ENCODE measurements at places on chromosomes 3 and 15. TPM values are rescaled to one million over a fixed set of nuclear protein-coding genes. Genes with fewer than 3 reads are reported as not detected.

Gene MTHFS
- 5.6 TPM for total RNA-seq

GRCh38 chr15:39304201-39304841 is 276.6 kb upstream of the THBS1 start:
- H3K36me3 ChIP-seq, result no peaks in the 10 kb centered on the region
- H3K27me3 ChIP-seq, result no peaks in the 10 kb centered on the region
- no peak overlapping the region for H3K27ac ChIP-seq
- H3K4me1 ChIP-seq, result no peaks in the 10 kb centered on the region
- DNase-seq, result no peak
- no peak overlapping the region for H3K4me3 ChIP-seq

Gene AGTR1
- total RNA-seq, result 1.2 TPM

- no peaks in the 10 kb centered on the region for H3K27me3 ChIP-seq
- H3K4me3 ChIP-seq, result no peak overlapping the region
- H3K4me1 ChIP-seq, result peaks cover 3% of the 10 kb centered on the region
- peak overlapping the region; percentile 65 for H3K27ac ChIP-seq
- DNase-seq, result no peak
Measured at GRCh38 chr3:159761848-159762635, 226.6 kb upstream of the IL12A start.

GRCh38 chr3:15261274-15261673 is 55.2 kb downstream of the CAPN7 start:
- no peak for DNase-seq
- peaks cover 7% of the 10 kb centered on the region for H3K4me1 ChIP-seq
- H3K27me3 ChIP-seq, result no peaks in the 10 kb centered on the region
- H3K4me3 ChIP-seq, result no peak overlapping the region

DNA sequence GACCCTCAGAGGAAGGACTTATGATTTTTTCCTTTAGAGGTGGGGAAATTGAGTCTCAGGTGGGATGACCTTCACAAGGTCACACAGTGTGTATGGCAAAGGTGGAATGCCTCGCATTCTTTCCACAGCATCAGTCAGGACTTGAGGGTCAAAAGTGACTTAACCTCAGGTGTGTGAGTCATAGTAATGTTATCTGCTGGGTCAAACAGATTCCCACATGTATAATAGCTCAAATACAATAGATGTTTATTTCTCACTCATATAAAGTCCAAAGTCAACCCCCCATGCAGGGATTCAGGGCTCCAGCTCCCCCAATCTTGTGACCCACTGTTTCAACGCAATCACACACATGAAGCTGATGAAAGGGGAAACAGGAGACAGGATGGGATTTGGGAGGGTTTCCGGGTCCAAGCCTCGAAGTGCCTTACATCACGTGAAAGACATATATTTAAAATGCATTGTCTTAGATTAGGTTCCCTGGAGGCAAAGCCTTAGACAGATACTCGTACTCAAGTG is 34.0 kb upstream of the CCDC174 start:
- no peak for DNase-seq
- H3K4me3 ChIP-seq, result no peak overlapping the region
- H3K36me3 ChIP-seq, result no peaks in the 10 kb centered on the region
- no peak overlapping the region for H3K27ac ChIP-seq

Gene TIGIT
- total RNA-seq, result 0.35 TPM

- no peak overlapping the region for H3K27ac ChIP-seq
- DNase-seq, result no peak
- no peaks in the 10 kb centered on the region for H3K36me3 ChIP-seq
- H3K27me3 ChIP-seq, result no peaks in the 10 kb centered on the region
- no peak overlapping the region for H3K4me3 ChIP-seq
- peaks cover 2% of the 10 kb centered on the region for H3K4me1 ChIP-seq
Measured at GRCh38 chr3:16554126-16554525, 40.6 kb upstream of the RFTN1 start.

DNA sequence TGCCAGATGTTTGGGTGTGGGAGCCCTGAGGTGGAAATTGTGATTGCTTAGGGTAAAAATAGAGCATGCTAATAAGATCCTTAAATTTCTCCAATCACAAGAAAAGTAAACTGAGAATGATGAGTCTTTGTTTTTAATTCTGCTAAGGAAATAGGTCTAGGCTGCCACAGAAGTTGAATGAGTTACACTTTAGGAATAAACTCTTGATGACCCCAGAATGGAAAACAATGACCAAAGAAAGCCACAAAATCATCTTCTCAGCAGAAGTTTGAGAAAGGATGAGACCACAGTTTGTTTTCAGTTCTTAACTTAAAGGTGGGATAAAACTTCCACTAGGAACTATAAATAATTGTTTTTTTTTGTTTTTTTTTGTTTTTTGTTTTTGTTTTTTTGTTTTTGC is 164.6 kb upstream of the BCL6 start:
- H3K4me1 ChIP-seq, result peaks cover 21% of the 10 kb centered on the region
- H3K27me3 ChIP-seq, result no peaks in the 10 kb centered on the region
- H3K27ac ChIP-seq, result no peak overlapping the region
- no peaks in the 10 kb centered on the region for H3K36me3 ChIP-seq
- H3K4me3 ChIP-seq, result no peak overlapping the region
